ENCODE measurements at places on chromosomes 2 and 18. TPM values are rescaled to one million over a fixed set of nuclear protein-coding genes. Genes with fewer than 3 reads are reported as not detected.

WDR35 gene
- 6.6 TPM for total RNA-seq

KCNF1 gene
- 0.13 TPM for total RNA-seq

DNAH7 gene
- total RNA-seq = 0.45 TPM

DNA sequence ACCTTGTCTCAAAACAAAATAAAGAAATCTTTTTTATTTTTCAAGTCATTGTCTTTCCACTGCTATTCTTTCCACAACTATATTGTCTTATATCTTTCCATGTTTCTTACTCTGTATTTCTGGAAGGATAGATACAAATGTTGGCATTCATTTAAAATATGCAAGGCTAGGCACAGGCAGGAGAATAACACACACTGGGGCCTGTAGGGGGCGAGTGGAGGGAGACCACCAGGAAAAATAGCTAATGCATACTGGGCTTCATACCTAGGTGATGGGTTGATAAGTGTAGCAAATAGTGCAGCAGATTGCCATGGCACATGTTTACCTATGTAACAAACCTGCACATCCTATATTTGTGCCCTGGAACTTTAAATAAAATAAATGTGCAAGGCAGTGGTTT, 9.6 kb downstream of the MRPL30 start:
- DNase-seq = no peak

- no peak for DNase-seq
These were observed 20.1 kb downstream of the SLC66A3 start for GRCh38 chr2:11175293-11175795.

CFAP65 gene
- not detected for total RNA-seq

SCN3A gene
- total RNA-seq = 1.3 TPM

DNA sequence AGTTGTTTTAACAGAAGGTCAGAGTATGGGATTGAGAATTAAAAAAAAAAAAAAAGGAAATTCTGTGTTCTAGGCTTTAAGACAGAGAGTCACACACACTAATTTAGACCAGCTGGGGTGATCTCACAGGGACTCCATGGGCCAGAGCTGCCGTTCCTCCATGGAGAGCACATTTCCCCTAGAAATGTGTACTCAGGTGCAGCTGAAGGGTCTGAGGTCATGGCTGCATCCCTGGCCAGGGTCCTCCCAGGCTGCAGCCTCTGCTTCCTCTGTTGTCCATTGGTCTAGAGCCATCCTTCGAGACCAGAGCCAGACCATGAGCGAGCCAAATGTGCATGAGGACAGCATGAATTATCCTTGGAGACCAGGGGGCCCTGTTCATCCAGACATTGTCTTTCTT, 190.1 kb upstream of the TNP1 start:
- no peak for DNase-seq

ARHGAP15 gene
- total RNA-seq = 11.6 TPM

GKN2 gene
- total RNA-seq = not detected

DNA sequence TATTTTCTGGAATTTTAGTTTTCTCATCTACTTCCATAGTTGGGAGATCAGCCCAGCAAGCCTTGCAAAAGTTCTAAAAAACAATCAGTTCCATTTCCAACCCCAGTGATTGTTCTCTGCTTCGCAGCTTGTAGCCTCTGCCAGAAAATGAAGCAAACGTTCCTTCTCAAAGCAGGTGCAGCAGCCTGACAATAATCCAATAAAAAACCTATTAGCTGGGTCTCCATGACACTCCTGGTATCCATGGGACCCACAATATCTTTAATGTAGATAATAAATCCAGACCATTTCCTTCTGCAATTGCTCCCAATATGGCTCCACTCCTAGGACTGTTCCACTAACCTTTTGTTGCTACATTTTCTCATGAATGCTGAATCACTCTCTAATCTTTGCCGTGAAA, 140.8 kb upstream of the SETBP1 start:
- DNase-seq = no peak

GRCh38 chr18:75898651-75899050, 471.1 kb upstream of the SMIM21 start:
- DNase-seq = no peak

GRCh38 chr2:159199761-159200465, 86.6 kb downstream of the WDSUB1 start:
- DNase-seq = no peak

- DNase-seq = no peak
These were observed 46.4 kb downstream of the ABCG8 start for GRCh38 chr2:43885132-43885632.

PROM2 gene
- total RNA-seq = 0.39 TPM

REG3A gene
- 3.3 TPM for total RNA-seq
